Ammon's horn (tissue), 1 donor: ENCODE measurements at places on chromosomes 12 and 14.

GRCh38 chr12:130413909-130414308 is 76.2 kb downstream of the PIWIL1 start:
- DNase-seq = no peak

GRCh38 chr14:59268858-59269257 is 80.4 kb downstream of the DAAM1 start:
- DNase-seq = no peak

- no peak for DNase-seq
These were observed 23.6 kb upstream of the GPHB5 start for GRCh38 chr14:63342371-63342770.

DNA sequence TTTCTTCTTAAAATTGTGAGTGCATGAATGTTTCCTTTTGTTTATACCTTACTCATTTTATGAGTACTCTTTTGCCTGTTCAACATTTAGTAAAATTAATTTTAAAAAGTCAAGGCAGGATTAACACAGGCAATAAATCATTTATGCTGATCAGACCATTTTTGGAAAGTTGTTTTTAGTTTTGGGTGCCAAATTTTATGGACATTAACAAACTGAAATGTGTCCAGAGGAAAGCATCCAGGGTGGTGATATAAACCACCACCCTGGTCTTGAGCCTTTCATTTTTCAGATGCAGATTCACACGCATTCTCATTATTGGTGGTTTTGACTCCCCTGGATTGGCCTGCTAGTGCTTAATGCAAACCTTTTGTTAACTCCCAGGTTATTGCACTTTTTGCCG is 26.3 kb downstream of the RASSF8 start:
- DNase-seq = no peak

DNA sequence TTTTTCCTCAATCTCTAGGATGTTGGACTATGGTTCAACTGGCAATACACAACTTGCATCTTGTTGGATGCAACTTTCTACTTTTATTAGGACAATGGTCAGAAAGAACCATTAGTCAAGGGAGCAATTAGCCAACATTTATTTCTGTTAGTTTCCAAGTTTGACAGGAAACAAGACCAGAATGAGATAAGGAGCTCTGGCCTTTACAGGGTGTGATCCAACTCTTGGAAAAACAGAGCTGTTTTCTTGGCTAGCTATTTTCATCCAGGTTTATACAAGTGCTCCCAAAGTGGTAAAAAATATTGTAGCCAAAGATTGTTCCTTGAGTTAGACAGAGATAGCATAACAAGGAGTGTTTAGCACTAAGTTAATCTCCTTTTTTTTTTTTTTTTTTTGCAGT is 3.9 kb upstream of the SYNE2 start:
- no peak for DNase-seq

DNA sequence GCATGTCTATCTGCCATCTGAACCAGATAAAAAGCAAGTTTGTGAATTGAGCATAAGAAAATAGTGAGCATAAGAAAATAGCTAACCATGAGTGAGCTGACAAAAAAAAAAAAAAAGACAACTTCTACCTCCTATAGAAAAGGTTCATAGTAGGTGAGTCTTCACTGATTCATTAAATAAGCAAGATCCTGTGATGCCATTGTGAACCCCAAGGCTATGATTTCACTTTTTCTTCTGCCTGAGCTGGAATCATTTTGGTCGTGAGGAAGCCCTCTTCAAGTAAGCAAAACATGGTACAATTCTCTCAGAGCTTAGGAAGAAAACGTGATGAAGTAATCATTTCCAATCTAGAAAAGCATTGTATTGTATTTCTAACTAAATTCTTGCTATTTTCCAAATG is 1.2 kb downstream of the PIK3C2G start:
- DNase-seq = no peak

DNA sequence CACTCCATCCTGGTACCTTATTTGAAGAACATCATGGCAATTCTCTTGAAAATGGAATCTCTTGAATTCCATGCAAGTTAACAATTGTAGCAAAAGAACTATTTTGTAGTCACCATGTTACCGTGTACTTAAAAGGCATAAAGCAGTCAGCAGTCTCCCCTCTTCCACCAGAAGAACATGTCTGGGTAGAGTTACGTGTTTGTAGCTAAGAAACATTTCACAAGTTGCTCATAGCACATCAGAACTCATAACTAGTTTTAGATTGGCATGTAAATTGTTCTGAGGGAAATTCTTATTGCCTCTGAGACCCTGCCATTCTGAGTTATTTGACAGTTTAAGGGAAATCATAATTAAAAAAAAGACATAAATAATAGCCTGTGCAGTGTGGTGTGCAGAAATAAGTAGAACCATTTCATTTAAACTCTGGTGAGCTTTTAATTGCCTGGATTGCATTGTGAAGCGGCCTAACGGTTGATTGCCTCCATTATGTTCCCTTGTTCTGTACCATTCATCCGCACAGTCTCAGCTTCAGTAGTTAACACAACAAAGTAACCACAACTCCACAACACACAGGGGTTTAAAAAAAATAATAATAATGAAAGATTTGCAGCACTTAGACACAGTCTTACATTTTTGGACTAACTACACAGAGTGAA is 2.6 kb downstream of the LMO3 start:
- peak; percentile 67 for DNase-seq

GRCh38 chr12:24480766-24481449 is 468.0 kb downstream of the BCAT1 start:
- DNase-seq = no peak

GRCh38 chr12:43636725-43637463 is 84.9 kb upstream of the ADAMTS20 start:
- no peak for DNase-seq

DNA sequence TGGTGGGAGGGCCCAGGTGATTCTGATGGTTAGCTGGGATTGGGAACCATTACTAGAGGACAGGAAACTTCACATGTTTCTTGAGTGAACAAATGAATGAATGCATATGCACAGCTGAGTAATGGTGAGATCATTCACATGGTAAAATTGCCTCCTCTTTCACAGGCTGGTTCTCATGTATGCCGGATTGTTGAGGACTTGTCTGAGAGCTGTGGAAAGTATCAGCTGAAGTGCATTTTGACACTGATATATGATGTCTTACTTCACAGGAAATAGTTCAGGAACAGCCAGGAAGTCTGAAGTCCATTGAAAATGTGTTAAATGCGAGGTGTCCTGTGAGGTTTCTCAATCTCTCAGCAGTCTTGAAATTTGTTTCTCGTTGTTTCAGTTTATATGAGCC is 77.6 kb upstream of the DACT1 start:
- no peak for DNase-seq

GRCh38 chr14:85296456-85297210 is 233.3 kb upstream of the FLRT2 start:
- no peak for DNase-seq
